NCI-H1048 (cell line): ENCODE measurements at places on chromosomes 16 and 17.
A peak's percentile ranks its signal among the peaks of the same experiment; 100 is the strongest.

DNA sequence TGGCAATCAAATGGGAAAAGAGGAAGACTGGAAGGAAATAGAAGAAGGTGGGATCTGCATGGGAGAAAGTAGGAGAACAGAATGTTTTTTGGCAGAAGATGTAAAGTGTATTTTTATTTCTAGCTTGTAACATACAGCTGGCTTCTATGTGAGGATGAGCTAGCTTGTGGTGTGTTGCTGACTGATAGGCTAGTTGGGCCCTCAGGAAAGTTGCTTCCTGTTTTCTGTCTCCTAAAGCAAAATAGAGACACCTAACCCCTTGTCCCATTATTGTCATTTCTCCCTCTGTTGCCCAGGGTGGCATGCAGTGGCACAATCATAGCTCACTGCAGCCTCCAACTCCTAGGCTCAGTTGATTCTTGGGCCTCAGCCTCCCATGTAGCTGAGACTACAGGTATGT, 15.9 kb downstream of the TNRC6A start:
- no peak for DNase-seq

DNA sequence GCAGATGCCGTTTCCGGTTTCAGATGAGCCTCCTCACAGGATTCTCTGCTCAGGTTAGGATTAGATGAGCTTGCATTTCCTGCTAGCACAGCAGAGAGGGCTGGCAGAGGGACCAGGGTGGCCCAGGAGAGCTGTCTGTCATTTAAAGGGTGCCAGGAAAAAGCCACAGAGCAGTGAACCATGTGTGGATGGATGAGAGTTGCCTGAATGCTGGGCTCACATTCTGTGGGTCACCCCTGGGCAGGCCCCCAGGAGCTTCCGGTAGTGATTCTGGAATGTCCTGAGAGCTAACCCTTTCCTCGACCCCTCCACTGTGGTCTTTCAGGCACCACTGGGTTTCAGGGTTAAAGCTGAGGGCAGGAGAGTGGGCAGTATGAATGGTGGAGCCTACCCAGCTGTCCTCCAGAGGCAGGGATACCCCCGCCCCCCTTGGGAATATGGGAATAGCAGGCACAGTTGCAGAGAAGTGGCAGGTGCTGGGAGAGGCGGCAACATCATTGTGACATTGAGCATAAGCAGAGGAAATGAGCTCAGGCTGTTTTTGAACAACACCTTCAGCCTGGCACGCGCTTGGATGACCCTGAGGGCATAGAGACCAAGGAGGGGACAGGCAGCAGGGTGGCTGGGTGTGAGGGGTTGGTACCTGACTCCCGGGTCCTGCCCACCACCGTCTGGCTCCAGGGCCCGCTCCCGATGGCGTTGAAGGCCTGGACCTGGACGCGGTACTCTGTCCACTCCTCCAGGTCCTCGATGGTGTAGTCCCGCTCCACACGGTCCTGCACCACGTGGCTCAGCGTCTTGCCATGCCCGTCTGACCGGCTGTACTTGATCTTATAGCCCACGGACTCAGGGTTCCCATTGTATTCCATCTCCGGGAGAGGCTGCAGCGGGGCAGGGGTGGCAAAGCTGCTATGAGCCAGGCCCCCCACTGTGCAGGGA, 83.0 kb upstream of the CDC42EP4 start:
- no peak for DNase-seq

- DNase-seq: no peak
Observed at GRCh38 chr17:59152925-59153324, 2.1 kb downstream of the SKA2 start.

DNA sequence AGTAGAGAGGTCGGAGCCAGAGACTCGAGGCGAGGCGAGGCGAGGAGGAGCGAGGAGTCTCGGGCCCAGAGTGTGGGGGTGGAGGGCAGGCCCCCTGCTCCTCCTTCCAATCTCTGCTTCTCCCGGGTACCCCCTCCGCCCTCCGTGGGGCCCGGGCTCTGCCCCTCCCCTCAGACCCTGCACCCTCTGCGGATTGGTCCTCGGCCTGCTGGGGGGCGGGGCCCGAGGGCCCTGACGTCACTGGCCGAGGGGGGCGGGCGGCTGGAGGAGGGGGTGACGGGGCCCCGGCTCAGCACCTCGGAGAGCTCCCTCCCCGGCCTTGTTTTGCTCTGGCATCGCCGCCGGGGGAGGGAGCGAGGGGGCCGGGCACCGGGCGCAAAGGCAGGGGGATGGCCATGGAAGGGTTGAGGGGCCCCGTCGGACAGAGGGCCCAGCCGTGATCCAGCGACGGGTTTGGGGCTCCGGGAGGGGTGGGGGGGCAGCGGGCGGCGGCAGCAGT, at the start of gene RUNDC3A:
TSS of gene RUNDC3A (plus strand) at position 282 of the 499 bp plus-strand sequence. CDS start 232 bp downstream, outside the sequence.
- DNase-seq: peak; percentile 60

- DNase-seq: no peak
Observed at GRCh38 chr17:82926716-82927115, 86.9 kb upstream of the ZNF750 start.

- DNase-seq: no peak
Observed at GRCh38 chr17:8069587-8069860, 18.0 kb downstream of the ALOX12B start.

GRCh38 chr17:76840884-76841775, 27.1 kb upstream of the MGAT5B start:
- DNase-seq: no peak

- DNase-seq: no peak
Observed at GRCh38 chr17:21286066-21286770, 1.7 kb downstream of the MAP2K3 start.

DNA sequence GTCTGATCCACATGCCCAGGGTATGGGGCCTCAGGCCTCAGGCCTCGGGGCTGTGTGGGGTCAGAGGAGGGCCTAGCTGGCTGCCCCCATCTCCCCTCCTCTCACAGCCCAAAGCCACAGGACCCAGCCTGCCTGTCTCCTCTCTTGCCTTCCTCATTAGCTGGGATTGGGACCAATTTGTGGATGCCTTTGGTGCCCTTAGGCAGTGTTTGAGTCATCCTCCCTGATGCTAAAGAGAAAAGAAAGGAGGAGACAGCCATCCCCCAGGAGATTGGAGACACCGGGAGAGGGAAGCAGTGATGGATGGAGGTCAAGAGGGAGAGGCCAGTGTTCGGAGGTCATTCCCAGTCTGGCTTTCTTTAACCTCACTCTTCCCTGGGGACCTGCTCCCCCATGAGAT, 23.3 kb upstream of the NOG start:
- no peak for DNase-seq

- DNase-seq: no peak
Observed at GRCh38 chr16:3484318-3485096, 10.8 kb downstream of the C16orf90 start.

GRCh38 chr16:78786635-78787034, 687.2 kb downstream of the WWOX start:
- DNase-seq: no peak

DNA sequence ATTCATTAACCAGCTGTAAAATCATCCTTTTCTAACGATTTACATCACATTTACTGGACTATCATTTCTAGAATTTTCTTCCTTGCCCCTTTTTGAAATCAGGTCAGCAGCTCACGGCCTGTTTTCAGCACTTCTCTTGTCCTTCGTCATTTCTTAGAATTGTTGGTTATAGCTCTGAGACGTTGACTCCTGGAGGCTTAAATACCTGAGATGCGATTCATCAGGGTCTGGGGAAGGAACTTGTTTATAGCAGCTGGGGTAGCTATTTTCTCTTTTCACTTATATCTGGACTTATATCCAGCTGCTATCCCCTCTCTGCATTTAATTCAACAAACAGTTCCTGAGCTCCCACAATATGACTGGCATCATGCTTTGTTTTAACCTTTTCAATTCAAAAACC, 338.7 kb upstream of the TNRC6C start:
- no peak for DNase-seq

- peak; percentile 92 for DNase-seq
Observed at GRCh38 chr16:30429678-30430427, at the start of gene DCTPP1. Gene DCTPP1 (minus strand): TSS chr16:30430030. CDS start chr16:30429980, 50 bp downstream.
